ENCODE measurements at places on chromosomes 4 and X.

DNA sequence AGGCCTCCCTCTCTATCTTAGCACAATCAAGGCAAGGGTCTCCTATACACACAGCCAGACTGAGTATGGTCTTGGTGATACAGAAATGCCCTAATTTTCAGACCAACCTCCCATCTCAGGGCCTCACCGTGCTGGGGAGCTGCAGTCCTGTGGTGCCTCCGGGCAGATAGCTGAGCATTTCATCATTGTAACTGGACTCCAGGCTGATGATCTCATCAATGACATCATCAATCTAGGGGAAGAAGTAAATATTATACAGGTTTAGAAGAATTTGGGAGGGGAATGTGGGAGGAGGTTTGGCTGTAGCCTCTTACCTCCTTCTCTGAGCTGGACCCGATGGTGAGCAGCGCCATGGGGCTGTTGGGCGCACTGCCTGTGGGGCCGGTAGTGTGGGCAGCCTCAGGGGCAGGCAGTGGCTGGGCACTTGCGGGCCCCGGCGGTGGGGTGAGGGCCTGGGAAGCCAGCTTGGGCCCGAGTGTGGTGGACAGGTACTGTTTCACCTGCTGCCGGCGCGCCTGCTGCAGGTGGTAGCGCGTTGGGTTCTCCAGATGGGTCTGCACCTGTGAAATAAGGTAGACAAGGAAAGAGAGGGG, 5.2 kb downstream of the TFE3 start:
- DNase-seq = peak; percentile 55

DNA sequence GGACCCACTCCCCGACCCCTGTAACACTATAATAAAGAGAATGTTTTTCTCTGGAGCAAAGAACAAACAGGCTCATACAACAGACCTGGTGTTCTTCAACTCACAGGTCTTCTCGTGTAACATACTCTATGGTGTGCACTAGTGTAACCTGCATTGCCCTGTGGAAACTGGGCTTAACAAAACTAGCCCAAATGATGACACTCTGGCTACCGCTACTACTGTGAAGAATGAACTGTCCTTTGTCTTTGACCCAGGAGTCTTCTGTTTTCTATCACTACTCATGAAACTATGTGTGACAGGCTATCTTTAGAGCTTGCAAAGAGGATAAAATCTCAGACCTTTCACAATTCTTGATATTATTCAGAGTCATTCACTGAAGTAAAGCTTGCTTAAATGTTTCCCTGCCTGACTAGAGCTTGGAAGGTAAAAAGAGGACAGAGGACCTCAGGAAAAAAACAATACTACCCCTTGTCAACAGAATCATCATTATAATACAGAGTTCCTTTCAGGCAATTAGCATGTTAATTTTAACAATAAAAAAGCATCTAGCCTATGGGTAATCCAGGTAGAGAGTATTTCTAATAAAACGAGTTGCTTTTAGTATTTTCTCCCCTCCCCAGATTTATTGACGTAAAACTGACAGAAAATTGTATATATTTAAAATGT, 59.2 kb downstream of the FSTL5 start:
- no peak for DNase-seq

- DNase-seq = peak; percentile 0
Observed at GRCh38 chrX:39518476-39519029, 579.2 kb downstream of the BCOR start.

DNA sequence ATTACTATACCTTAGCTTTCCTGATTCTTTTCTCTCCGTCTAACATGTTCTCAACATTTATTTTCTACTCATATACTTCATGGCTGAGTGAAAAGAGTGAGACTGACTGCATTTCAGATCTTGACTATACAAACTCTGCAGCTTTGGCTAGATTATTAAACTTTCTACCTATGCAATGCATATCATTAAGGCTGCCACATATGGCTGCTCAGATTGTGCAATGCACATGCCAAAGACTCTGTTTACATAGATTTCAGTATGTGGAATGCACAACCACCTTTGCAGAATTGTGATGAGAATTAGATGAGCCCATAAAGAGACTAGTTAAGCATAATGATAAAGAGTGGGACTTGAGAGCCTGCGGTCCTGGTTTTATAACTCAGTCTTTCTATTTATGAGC, 196.5 kb downstream of the BMPR1B start:
- no peak for DNase-seq

GRCh38 chrX:8841911-8842310, 40.7 kb upstream of the FAM9A start:
- DNase-seq = no peak

- DNase-seq = peak; percentile 44
Observed at GRCh38 chrX:9646471-9647224, 119.0 kb downstream of the GPR143 start.

- no peak for DNase-seq
Observed at GRCh38 chrX:10931976-10932375, 179.2 kb upstream of the HCCS start.

DNA sequence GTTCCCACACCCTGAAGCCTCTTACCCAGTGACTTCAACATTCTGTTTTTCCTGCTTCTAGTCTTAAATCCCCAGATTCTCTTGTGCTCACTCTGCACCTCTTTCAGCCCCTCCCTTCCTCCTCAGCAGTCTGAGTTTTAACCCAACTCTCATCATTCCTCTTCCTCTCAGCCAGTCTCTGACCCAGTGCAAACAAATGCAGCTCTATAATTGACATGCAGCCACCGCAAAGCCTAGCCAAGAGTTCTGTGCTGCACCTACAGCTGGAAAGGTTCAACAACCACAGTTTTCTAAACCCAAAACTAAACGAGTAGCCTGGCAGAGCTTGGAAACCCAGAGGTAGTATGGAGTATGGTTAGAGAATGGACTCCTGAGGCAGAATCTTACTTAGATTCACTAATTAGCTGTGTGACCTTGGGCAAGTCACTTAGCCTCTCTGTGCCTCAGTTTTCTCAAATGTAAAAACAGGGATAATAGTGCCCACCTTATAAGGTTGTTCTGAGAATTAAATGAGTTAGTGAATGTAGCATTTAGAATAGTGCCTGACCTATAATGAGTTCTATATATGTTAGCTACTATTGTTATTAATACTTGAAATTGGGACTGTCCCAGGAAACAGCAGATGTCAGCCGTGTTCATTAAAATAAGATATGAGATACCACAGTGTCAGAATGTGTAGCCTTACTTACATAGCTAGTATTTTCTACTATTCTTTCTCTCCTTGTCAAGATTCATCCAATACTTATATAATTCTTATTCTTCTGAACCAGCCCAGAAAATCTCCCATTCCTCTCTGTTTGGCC, 3.5 kb downstream of the TMEM154 start:
- DNase-seq = no peak

GRCh38 chr4:5683566-5683965, 24.8 kb downstream of the EVC2 start:
- no peak for DNase-seq

All from fibroblast of pulmonary artery (primary cell).